ENCODE measurements at places on chromosomes 1 and 21.

DNA sequence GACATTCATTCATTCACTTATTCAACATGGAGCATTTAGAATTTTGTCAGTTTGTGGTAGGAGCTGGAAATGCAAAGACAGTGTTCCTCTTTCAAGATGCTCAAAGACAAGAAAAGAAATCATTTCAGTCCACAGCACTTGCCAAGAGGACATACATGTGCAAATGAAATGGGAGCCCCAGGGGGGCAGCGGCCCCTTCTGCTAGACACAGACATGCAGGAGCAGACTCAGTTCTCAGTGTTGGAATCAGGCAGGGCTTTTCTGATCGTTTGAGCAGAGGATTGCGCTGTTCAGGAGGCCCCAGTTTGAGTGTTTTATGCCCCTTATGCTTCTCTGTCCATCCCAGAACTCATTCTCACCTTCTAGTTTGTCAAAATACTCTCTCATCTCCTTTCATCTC is 35.6 kb upstream of the VASH2 start:
- no peak for DNase-seq

- DNase-seq, result no peak
Observed at GRCh38 chr1:187837787-187838186, 1009.0 kb downstream of the PLA2G4A start.

GRCh38 chr1:77412820-77413530 is 131.2 kb downstream of the AK5 start:
- no peak for DNase-seq

- no peak for DNase-seq
Observed at GRCh38 chr1:32334274-32334861, 1.7 kb downstream of the MARCKSL1 start.

DNA sequence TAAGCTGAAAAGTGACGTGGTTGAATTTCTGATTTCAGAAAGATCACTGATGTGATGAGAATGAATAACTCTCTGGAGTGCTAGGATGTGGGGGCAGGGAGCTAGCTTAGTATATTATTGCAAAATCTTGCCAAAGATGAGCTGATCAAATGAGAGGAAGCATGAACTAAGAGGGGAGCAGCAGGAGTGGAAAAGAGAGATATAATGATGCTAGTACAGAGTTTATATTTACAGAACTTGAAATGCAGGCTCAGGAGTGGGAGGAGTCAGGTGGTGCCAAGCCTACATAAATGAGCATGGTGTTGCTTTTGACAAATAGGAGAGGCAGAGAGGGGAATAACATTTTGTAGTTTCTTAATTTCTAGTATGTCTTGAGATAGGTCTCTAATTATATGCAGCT is 38.1 kb upstream of the NBL1 start:
- no peak for DNase-seq

- no peak for DNase-seq
Observed at GRCh38 chr1:202152399-202152798, 7.9 kb upstream of the ARL8A start.

GRCh38 chr1:37922767-37923550 is 23.9 kb downstream of the INPP5B start:
- DNase-seq, result no peak

- no peak for DNase-seq
Observed at GRCh38 chr1:57249511-57249910, 174.3 kb downstream of the DAB1 start.

DNA sequence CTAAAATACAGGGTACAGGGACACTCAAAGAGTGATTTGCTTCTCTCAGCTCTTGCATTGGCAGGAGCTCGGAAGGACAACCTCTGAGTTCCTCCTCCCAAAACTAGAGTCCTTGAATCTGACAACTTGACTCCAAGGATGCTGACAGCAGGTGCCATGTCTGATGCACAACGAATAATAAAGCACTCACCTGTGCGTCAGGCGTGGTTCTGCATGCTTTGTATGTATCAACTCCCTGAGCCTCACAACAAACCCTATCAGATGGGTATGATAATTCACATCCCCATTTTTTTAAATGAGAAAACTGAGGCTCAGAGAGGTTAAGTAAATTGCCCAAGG is 1.4 kb downstream of the LAPTM5 start:
- DNase-seq, result no peak

DNA sequence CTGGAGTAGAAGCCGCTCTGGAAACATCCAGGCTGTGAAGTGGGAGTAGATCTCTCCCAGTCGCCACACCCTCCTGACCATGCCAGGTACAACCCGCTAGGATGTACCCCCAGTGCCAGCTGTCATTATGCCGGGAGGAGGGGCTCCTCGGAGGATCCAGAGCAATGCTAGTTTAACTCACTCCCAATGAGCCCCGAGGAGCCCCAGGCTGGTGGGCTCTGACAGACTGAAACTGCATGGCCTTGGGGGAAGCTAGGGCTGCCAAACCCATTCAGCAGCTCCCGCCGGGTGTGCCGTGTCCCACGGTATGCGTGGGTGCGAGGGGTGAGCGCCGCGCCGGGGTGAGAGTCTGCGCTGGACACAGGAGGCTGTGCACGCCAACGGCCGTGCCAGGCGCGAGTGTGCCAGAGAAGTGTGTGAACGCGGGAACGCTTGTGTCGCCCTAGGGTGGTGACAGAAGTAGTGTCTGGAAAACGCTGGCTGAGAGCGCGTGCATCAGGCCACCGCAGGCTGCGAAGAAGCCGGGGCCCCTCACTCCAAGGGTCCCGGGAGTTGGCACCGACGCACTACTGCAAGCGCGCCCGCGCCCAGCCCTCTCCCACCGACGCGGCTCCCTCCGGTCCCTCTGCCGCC is 177.1 kb upstream of the EDN2 start:
- DNase-seq, result no peak

DNA sequence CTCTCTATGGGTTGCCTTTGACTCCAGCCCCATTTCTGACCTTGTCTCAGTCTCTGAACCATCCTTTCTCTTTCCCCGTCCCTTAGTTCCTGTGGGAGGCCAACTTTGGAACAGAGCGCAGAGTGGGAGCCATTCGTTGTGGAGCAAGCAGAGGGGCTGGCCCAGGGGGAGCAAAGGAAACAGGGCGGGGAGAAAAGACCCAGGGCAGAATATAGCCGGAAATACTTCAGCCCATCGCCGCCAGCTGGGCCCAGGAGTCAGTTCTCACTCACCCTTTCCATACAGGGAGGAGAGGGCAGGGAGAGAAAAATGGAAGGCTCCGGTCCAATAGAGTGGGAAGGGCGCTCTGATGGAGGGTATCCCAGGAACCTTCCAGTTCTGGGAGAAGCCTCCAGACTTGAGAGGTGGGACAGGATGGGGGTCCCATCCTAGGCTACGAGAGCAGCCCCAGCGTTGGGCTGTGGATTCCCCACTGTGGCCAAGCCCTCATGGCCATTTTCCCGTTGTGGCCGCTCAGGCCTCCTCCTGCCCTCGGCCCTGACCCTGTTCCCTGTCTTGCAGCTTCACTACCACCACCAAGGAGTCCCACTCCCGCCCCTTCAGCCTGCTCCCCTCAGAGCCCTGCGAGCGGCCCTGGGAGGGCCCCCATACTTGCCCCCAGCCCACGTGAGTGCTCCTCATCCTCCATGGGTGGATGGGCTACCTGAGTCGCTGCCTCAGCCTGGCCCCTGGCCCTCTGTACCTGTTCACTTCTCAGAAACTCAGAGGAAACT is 10.9 kb downstream of the PEAR1 start:
- no peak for DNase-seq

GRCh38 chr1:195394567-195394966 is 1213.7 kb downstream of the KCNT2 start:
- no peak for DNase-seq

- no peak for DNase-seq
Observed at GRCh38 chr1:184608990-184609389, 145.7 kb downstream of the EDEM3 start.

DNA sequence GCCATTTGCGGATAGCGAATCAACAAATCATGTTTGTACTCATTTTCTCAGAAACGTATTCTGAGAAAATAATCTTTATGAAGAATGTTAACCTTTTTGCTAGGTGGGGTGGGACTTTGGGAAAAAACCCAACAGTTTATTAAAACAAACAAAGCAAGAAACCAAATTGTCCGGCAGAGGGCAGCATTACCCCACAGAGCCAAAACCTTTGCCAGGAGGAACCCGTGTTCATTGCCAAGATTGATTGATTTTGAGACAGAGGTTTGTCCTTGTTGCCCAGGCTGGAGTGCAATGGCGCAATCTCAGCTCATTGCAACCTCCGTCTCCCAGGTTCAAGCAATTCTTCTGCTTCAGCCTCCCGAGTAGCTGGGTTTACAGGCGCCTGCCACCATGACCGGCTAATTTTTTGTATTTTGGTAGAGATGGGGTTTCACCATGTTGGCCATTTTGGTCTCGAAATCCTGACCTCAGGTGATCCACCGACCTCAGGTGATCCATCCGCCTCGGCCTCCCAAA is 70.8 kb upstream of the RHOU start:
- DNase-seq, result peak; percentile 65

GRCh38 chr1:41700581-41700980 is 216.1 kb upstream of the EDN2 start:
- no peak for DNase-seq
